ENCODE measurements at places on chromosomes 13 and 19.

DNA sequence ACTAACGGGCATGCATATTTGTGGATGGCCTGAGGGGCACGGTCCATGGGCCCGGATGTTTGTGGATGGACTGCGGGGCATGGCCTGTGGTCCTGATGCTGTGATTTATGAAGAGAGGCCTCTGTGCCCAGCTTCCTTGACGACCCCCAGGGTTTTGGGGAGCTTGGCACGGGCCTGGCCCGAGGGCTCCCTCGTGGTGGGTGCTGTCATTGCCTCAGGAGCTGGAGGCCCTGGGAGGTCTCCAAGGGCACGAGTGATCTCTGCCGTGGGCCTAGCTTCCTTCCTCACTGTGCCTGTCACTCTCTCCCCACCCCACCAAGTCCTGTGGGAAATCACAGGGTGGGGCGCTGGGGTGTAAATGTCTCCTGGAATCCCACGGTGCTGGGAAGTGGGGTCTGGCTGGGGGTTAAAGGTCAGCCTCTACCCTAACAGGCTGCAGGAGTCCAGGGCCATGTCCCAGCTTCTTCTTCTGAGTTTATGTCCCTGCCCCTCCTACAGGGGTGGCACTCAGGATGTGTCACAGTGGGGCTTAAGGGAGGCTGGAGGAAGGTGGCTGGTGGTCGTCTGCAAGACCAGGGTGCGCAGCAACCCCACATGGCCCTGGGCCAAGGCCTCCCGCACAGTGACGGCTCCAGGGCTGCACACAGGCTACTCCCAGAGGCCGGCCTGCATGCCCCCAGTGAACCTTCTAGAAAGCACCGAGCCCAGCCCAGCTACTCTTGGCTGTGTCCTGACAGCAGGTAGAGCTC lies 27.6 kb upstream of the RANBP3 start:
- H3K4me1 ChIP-seq = peaks cover 3% of the 10 kb centered on the region
- DNase-seq = no peak
- no peaks in the 10 kb centered on the region for H3K27me3 ChIP-seq
- H3K27ac ChIP-seq = no peak overlapping the region

DNA sequence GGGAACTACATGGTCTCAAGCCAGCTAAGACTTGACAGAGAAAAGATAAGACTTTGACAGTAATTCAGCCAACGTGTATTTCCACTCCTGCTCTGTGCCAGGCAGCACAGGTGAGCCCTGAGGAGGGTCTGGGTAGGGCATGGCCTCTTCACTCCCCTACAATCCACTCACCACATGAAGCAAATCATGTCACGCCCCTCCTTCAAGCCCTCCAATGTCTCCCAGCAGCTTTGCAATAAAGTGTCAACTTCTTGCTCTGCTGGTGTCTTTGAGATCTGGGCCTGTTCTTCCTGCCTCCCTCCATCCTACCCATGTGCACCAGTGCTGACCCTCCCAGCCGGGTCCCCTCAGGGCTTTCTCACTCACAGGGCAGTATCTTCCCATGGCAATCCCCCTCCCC lies 58.5 kb downstream of the CCDC70 start:
- H3K36me3 ChIP-seq = no peaks in the 10 kb centered on the region
- peaks cover under 1% of the 10 kb centered on the region for H3K4me1 ChIP-seq
- DNase-seq = no peak
- peaks cover 3% of the 10 kb centered on the region for H3K27me3 ChIP-seq
- H3K4me3 ChIP-seq = no peak overlapping the region

GRCh38 chr13:24605923-24606372 lies 74.3 kb upstream of the ATP12A start:
- DNase-seq = no peak
- peak overlapping the region; percentile 65 for H3K27ac ChIP-seq
- H3K36me3 ChIP-seq = peaks cover 9% of the 10 kb centered on the region
- no peak overlapping the region for H3K4me3 ChIP-seq
- no peaks in the 10 kb centered on the region for H3K27me3 ChIP-seq
- peaks cover 12% of the 10 kb centered on the region for H3K4me1 ChIP-seq

DNA sequence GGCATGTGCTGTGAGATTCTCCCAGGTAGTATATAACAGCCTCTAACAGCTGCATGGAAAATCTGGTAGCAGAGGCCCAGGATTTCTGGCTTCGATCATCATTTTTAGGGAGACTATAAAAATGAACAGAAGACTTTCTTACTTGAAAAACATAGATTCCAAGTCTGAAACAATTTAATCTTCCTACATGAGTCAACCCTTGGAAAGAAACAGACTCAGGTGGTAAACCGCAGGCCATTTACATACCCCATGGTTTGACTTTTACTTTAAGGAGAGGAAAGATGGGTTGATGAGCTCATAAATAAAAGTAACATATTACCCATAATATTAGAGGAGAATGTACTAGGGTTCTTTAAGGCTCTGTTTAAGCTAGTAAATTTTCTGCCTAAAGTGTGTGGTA lies 121.6 kb downstream of the CYSLTR2 start:
- no peak overlapping the region for H3K27ac ChIP-seq
- DNase-seq = no peak
- peaks cover 4% of the 10 kb centered on the region for H3K36me3 ChIP-seq
- peaks cover 14% of the 10 kb centered on the region for H3K4me1 ChIP-seq

- H3K4me1 ChIP-seq = peaks cover 18% of the 10 kb centered on the region
- no peak overlapping the region for H3K27ac ChIP-seq
- H3K4me3 ChIP-seq = no peak overlapping the region
Observed at GRCh38 chr13:44438234-44438579, 64.6 kb downstream of the SERP2 start.

GRCh38 chr13:112331675-112332074 lies 44.5 kb upstream of the SPACA7 start:
- H3K4me1 ChIP-seq = no peaks in the 10 kb centered on the region
- H3K27ac ChIP-seq = no peak overlapping the region
- H3K27me3 ChIP-seq = peaks cover 23% of the 10 kb centered on the region
- no peak overlapping the region for H3K4me3 ChIP-seq
- no peak for DNase-seq
